ENCODE measurements at places on chromosomes 12 and 14. TPM values are rescaled to one million over a fixed set of nuclear protein-coding genes. Genes with fewer than 3 reads are reported as not detected.

The TXNDC16 gene
- total RNA-seq: 21.5 TPM

GRCh38 chr12:18551701-18552100 is 186.1 kb downstream of the PLCZ1 start:
- H3K4me1 ChIP-seq: peaks cover 2% of the 10 kb centered on the region
- no peak overlapping the region for H3K27ac ChIP-seq
- H3K36me3 ChIP-seq: no peaks in the 10 kb centered on the region
- no peak for DNase-seq
- no peak overlapping the region for H3K4me3 ChIP-seq

GRCh38 chr14:22036541-22037239 is 363.1 kb upstream of the OR4E1 start:
- no peak overlapping the region for H3K27ac ChIP-seq
- no peaks in the 10 kb centered on the region for H3K27me3 ChIP-seq
- no peak overlapping the region for H3K4me3 ChIP-seq

- no peak overlapping the region for H3K4me3 ChIP-seq
- H3K36me3 ChIP-seq: no peaks in the 10 kb centered on the region
- no peak for DNase-seq
These were observed 117.9 kb upstream of the SFSWAP start for GRCh38 chr12:131592972-131593371.

DNA sequence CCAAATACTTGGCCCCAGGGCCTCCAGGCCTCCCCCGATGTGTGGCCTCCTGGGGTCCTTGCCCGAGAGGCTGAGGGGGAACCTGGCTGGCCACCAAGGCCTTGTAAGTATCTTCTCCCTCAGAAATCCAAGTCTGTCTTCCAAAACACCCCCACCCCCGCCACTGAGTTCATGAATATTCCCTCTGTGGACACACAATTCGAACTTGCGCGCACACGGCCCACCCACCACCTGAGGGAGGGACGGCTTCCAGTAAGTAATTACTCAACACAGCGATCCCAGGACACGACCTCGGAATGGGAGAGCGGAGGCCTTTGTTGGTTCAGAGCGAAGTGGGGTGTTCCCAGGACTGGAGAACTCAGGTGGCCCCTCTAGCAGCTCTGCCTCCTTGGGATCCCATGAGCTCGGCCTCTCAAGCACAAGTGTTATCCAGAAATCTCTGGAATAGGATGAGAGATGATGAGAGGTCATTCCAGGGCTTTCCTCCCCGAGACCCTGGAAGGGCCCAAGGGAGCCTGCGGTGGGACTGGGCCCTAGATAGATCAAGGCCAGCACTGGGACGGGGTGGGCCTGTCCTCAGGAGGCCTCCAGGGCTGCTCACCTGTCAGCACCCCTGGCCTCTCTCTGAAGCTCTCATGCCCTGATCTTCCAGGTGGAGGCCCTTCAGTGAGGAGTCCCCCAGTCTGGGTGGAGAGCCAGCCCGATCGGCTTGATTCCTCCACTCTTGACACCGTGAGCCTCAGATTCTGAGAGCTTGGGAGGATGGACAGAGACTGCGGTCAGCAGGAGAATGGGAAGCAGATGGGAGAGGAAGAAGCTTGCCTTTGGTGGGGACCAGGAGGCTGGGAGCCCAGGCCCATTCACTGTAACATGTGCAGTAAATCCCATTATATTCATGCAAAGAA is 219.0 kb upstream of the RTL1 start:
- no peaks in the 10 kb centered on the region for H3K27me3 ChIP-seq
- peak; percentile 62 for DNase-seq

DNA sequence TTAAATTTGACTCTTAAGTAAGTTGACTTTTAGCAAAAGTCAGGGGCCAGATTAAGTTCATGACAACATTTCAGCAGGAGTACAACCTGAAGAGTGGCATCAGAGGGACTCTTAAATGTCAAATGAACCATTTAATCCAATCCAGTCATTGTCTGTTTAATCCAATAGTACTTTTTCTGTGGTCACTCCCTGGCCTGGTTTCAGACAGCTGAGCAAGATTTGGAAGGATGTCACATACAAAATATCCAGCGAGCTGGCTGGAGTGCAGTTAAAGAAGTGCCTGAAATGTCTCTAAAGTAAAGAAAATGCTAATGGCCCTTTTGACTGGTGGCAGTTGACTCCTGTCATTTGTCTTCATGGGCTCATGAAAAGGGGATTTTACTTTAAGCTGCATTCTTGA is 1082.1 kb downstream of the AACS start:
- H3K4me1 ChIP-seq: no peaks in the 10 kb centered on the region
- no peaks in the 10 kb centered on the region for H3K36me3 ChIP-seq
- H3K27ac ChIP-seq: no peak overlapping the region
- no peak overlapping the region for H3K4me3 ChIP-seq
- H3K27me3 ChIP-seq: no peaks in the 10 kb centered on the region

DNA sequence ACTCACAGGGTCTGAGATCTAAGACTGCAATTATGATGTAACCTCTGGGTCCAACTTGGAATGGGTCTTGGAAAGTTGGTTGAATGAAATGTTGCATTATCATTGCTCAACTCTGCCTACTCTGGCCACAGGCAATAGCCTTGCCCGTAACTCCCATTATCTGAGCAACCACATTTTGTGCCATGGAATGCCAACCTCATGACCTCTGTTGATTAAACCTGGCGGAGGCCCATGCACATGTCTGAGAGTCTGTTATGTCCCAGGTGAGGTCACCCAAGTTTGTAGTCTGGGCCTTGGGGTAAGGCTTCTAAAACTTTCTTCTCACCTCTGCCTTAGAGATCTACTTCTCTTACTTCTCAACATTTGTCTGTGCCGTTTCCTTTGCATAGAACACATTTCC is 140.9 kb downstream of the TBX5 start:
- no peaks in the 10 kb centered on the region for H3K36me3 ChIP-seq
- H3K4me1 ChIP-seq: no peaks in the 10 kb centered on the region
- H3K27me3 ChIP-seq: no peaks in the 10 kb centered on the region
- no peak overlapping the region for H3K27ac ChIP-seq
- DNase-seq: no peak

GRCh38 chr14:63375769-63376168 is 57.0 kb upstream of the GPHB5 start:
- H3K27me3 ChIP-seq: no peaks in the 10 kb centered on the region
- H3K4me1 ChIP-seq: peaks cover 3% of the 10 kb centered on the region

- no peaks in the 10 kb centered on the region for H3K36me3 ChIP-seq
- H3K27me3 ChIP-seq: no peaks in the 10 kb centered on the region
- peak overlapping the region; percentile 40 for H3K27ac ChIP-seq
- no peak overlapping the region for H3K4me3 ChIP-seq
These were observed 13.9 kb downstream of the PELI2 start for GRCh38 chr14:56131865-56132833.

The SOX5 gene
- 5.4 TPM for total RNA-seq

The NKX2-1 gene
- not detected for total RNA-seq

DNA sequence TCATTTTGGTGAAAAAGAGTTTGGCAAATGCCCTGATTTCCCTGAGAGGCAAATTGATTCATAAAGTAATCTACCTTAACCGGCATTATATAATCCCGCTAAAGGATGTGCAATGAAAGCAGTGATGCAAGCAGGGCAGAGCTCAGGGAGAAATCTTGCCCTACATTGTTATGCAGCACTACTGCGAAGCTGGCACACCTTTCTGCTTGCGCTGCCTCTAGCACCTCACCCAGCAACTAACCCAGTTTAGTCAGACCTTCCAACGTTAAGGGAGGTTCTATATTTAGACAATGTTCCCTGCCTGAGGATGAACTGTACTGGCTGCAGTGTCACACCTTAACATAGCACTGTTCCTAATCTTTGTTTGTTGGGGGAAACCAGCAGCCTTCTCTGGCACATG is 60.8 kb upstream of the CCDC196 start:
- H3K4me1 ChIP-seq: no peaks in the 10 kb centered on the region
- no peaks in the 10 kb centered on the region for H3K27me3 ChIP-seq
- H3K27ac ChIP-seq: no peak overlapping the region
- no peak overlapping the region for H3K4me3 ChIP-seq

- no peak overlapping the region for H3K4me3 ChIP-seq
- H3K27me3 ChIP-seq: no peaks in the 10 kb centered on the region
- peaks cover 6% of the 10 kb centered on the region for H3K4me1 ChIP-seq
- no peak for DNase-seq
These were observed 91.7 kb downstream of the NPAS3 start for GRCh38 chr14:33030386-33030785.

- no peak overlapping the region for H3K4me3 ChIP-seq
- H3K4me1 ChIP-seq: peaks cover 40% of the 10 kb centered on the region
- H3K36me3 ChIP-seq: peaks cover 38% of the 10 kb centered on the region
- H3K27ac ChIP-seq: no peak overlapping the region
- no peaks in the 10 kb centered on the region for H3K27me3 ChIP-seq
These were observed 8.9 kb downstream of the TOGARAM1 start for GRCh38 chr14:44970907-44971306.

The SYNDIG1L gene
- 0.26 TPM for total RNA-seq

DNA sequence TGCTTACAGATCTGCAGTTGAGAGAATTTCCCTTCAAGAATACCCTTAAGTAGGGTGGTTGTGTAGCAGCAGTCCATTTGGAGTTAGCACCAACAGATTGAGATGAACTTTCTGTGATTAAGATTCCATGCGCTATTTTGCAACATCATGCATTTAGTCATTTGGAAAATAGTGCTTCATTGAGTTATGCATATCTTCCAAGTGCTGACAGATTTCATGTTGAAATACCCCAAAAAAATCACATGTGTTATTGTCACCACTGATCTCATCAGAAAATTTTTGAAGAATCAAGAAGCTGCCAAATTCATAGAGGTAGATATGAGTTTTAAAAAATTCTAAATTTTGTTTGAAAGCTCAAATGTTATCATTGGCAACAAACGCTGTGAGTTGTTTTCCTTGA is 35.5 kb upstream of the OSBPL8 start:
- H3K4me3 ChIP-seq: no peak overlapping the region
- no peaks in the 10 kb centered on the region for H3K27me3 ChIP-seq
- no peaks in the 10 kb centered on the region for H3K4me1 ChIP-seq
- DNase-seq: no peak
- H3K27ac ChIP-seq: no peak overlapping the region

DNA sequence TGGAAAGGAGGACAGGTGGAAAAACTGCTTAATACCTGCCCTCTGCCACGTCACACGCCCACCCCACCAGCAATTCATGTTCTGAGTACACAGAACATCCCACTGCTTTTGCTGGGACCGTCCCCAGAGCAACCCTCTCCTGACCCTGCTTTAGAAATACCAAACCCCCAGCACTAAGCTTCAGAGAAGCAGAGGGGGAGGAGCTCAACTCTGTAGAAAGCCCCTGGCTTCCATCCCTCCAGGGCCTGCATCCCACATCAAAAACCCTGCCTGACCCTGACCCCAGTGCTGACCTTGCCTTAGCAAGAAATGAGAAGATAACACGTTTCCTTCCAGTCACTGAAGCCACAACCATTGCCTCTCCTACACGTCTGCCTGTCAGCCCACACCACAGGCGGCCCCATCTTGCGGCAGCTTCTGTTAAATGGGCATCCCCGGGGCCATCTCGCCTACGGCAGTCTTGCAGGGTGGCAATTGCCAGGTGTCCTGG is 19.7 kb downstream of the VDR start:
- H3K27me3 ChIP-seq: no peaks in the 10 kb centered on the region
- DNase-seq: no peak
- H3K4me3 ChIP-seq: no peak overlapping the region
- no peak overlapping the region for H3K27ac ChIP-seq
- H3K4me1 ChIP-seq: peaks cover 15% of the 10 kb centered on the region

Data from osteocyte (in vitro differentiated cells).